ENCODE measurements at places on chromosomes 4 and X.
A peak's percentile ranks its signal among the peaks of the same experiment; 100 is the strongest.

GRCh38 chr4:26039639-26040359, 125.8 kb downstream of the SMIM20 start:
- DNase-seq: no peak

DNA sequence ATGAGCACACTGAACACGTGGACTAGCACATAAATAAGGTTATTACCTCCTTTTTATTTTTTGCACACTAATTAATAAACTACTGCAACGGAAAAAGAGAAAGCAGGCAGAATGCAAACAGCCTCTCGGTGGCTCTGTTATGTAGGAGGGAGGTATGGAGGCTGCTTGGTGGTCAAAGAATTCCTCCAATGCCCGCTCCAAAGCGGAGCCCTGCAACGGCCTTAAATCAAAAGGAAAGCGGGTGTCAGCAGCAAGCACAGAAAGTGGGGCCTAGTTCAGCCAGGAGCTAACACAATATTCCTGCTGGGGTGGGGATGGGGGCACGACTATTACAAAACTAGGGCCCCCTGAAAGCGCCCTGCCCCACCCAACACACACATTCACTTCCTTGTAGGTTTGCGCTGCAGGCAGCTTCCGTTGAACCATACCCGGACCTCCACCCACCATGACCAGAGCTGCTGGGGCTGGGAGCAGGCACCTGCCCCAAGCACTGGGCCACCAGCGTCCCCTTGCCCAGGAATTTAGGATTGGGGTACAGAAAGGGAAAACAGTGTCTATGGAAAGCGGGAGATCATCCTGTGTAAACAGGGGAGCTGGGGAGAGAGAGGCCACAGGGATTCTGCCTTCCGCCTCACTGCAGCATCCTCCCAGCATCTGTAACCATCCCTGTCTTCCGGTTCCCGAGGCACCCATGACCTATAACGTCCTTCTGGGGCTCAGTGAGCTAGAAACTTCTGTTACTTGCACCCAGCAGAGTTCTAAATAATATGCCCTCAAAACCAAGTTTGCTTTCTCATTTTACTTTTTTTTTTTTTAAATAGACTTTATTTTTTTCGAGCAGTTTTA, 57.1 kb upstream of the DDX3X start:
- DNase-seq: no peak

DNA sequence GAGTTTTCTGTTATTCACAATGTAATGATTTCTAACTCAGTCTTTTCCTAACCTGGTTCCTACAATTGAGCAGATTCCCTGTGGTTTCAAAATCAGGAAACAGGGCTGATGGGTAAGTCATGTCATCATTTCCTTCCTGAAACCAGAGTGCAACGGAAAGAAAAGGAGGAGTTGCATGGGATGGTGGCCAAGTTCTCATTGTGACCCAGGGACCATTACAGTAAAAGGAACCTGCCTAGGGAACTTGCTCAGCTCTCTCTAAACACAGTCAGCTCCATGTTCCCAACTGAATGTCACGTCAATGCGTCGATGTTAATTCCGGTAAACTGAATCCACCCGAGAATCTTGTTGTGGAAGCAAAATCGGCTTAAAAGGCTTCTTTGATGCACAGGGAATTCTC, 51.2 kb downstream of the LGI2 start:
- no peak for DNase-seq

- no peak for DNase-seq
Measured at GRCh38 chr4:163810755-163811154, 316.3 kb downstream of the TMA16 start.

GRCh38 chr4:186570193-186570996, 15.0 kb upstream of the MTNR1A start:
- DNase-seq: no peak

DNA sequence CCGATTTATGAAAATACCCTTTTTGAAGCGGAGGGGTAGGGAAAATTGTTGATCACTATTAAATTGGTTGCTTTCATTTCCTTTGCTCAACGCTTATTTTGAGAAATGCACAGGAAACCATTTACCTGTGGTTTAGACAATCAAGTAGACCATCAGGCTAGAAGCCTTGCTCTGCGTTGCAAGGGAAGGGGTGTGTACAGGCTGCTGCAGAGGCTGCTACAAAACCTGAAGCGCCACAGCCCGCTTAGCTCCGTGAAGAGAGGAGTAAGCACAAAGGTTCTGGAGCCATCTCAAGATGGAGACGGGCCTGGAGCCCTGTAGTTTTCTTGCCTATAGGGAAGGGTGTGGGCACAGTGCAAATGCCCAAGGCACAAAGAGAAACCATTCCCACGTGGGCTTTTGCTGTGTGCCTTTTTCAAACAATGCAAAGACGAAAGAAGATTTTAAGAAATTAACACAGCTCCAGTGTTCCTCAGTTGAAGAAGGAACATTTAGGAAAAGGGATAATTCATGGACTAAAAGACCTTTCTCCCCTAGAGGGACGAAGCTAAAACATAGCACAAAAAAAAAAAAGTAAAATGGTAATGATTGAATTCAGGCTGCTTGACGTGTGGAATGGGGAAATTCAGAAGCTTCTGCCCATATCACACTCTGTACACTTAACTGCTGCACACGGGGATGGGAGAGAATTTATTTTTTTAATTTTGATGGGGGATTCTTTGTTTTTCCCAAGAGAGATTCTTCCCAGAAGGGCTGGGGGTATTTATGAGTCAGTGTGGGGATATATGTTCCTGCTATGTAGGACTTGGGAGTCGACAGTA, 3.5 kb downstream of the TMSB4X start:
- peak; percentile 84 for DNase-seq

GRCh38 chrX:13373431-13374187, 53.8 kb upstream of the ATXN3L start:
- peak; percentile 75 for DNase-seq

DNA sequence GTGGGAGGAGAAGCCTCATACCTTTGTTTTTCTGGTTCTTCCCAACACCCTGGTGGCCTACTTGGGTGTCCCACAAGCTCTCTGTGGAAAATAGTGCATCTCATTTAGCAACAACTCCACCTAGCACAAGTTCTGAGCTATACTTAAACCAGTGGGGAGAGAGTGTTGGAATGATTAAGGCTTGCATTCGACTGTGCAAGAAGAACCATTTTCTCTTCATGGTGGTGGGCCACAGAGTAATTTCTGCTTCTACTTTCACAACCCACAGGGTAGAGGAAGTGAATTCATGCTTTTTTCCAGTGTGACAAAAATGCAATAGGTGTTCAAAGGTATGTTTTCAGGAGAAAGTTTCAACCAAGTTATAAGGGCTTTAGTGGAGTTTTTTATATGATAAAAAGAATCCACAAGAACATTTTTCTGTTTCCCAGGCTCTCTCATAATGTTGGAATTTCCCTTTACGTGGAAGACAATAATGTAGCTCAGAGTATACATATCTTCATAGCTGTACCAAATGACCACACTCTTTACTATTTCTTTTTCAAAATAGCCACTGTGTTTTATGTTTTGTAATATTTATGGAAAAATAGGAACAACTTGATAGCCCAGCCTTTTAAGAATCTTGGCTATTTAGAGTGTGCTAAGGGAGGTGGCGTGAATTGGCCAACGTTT, 80.3 kb upstream of the HHIP start:
- no peak for DNase-seq

GRCh38 chrX:11100281-11101035, 10.7 kb upstream of the HCCS start:
- DNase-seq: peak; percentile 55

DNA sequence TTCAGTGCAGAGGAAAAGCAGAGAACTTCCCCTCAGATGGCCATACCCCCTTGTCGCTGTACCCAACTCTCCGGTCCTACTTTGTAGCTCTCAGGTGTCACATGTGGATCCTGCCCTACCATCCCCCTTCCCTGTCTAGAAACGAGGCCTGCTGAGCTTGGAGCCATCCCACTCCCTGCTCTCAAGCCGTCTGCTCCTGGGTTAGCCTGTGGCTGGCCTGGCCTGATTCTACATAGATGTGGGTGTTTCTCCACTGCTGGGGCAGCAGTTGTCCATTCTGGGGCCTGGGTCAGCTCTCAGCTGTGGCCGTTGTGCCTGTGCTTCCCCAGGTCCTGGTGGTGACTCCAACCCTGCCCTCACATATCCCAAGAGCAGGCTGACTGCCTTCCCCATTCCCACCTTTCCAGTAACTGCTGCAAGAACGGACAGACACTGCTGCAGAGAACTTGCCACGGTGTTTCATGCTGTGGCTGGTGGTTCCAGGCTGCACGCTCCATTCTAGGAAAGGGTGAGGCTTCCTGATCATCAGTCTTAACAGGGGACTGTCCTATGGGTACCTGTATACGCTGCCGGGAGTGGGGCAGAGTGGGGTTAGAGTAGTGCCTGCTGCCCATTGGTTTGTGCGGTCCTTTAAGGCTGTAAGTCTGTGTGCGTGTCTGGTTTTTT, 3.6 kb downstream of the IL9R start:
- DNase-seq: no peak

- no peak for DNase-seq
Measured at GRCh38 chr4:76607846-76608245, 172.8 kb downstream of the SHROOM3 start.

DNA sequence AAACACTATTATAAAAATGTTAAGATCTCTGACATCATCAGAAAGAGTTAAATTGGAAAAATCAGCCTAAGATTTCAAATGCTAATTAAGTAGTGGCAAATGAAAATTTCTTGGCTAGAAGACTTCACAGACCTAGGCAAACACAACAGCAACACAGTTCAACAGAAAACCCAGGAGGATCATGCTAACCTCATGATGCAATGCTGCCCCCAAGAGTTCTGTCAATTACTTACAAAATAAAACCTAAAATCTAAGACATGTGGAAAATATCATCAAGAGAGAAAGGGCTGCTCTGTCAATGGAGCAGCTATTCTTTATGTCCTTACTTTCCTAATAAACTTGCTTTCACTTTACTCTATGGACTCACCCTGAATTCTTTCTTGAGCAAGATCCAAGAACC, 21.0 kb downstream of the S100G start:
- DNase-seq: peak; percentile 57

GRCh38 chrX:12052109-12052508, 86.2 kb upstream of the FRMPD4 start:
- DNase-seq: no peak

- no peak for DNase-seq
Measured at GRCh38 chr4:113636438-113636818, 125.1 kb downstream of the CAMK2D start.

DNA sequence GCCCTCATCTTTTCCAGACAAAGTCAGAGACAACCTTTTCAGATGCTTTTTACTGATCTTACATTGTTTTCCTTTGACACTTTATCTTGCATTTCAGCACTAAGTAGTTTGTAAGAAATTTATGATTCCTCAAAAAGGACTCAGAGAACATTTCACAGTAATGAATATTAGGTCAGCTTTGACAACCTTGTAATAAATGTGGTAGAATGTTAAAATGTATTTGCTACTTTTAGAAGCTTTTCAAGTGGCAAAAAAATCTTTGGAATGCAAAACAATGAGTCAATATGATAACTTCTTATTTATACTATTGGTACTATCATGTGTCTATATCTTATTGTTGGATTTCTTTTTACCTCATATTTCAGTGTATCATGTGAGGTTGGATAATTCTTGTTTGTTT, 146.2 kb upstream of the FAT4 start:
- DNase-seq: no peak

DNA sequence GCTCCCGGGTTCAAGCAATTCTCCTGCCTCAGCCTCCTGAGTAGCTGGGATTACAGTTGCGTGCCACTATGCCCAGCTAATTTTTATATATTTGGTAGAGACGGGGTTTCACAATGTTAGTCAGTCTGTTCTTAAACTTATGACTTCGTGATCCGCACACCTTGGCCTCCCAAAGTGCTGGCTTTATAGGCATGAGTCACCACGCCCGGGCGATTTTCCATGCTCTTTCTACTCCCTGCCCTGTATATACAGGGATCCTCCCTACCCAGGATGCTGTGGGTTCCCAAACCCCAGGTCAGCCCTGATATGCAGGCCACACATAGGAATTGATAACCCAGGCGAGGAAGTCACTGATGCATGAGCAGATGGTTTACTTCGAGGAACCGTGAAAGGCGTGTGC, 31.4 kb downstream of the SSX5 start:
- no peak for DNase-seq

DNA sequence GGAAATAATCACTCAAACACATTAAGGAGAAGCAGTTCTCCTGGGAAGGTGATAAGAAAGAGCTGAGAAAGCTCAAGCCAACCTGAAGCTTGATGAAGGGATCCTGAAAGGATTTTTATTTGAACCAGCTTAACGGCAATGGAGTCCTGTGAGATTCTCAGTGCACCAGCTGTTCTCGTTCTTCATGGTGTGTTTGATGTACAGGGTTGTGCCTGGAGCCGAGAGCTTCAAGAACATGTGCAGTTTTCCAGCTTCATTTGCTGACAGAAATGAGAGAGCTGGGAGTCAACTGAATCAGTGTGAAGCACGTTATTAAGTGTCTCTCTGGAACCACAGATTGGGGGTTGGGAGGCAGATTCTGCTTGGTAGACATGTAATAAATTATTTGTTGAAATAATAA, 115.7 kb downstream of the ANKRD50 start:
- no peak for DNase-seq

- DNase-seq: no peak
Measured at GRCh38 chrX:71292669-71293365, 8.7 kb upstream of the ITGB1BP2 start.

DNA sequence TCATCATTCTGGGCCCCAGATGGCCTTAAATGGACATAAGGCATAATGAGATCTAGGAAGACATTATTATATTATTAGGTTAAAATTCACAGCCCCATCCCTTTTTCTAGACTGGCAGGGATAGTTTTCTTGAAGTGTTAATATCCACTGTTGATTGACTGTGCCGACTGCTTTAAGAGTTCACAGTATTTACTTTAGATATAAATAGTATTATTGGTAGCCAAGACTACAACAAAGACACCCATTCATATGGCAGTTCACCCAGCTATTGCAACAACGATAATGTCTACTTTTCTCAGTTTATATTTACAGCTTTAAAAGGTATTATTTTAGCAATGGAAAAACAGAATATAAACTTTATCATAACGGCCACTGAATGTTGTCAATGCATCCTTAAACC, 922.2 kb upstream of the POU3F4 start:
- DNase-seq: no peak

GRCh38 chrX:152658302-152658701, 20.6 kb downstream of the GABRQ start:
- DNase-seq: no peak

- peak; percentile 58 for DNase-seq
Measured at GRCh38 chrX:110284159-110284558, 33.7 kb downstream of the AMMECR1 start.

DNA sequence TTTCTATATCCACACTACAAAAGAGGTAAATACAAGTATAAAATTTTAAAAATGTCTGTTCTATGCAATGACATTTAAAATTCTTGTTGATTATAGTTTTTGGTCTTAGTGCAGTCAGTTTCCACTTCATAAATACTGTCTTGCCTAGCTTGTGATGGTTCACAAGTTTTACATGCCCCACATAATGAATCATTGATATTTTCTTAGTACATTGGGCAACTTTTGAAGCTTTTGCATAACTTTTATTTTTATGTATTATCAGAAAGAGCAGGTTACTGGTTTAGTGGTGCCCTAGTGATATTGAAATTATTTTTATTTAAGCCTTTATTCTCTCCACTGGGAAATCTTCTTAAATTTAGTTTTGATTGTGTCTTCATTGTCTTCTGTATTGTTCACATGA, 388.0 kb downstream of the CCSER1 start:
- DNase-seq: no peak

GRCh38 chrX:48083212-48083611, 11.8 kb upstream of the ZNF630 start:
- peak; percentile 10 for DNase-seq

GRCh38 chrX:154351183-154352011, 23.0 kb downstream of the FLNA start:
- DNase-seq: no peak

All from fibroblast of the conjunctiva (primary cell).